C1 segment of cervical spinal cord (tissue), 14 donors: ENCODE measurements at places on chromosomes 1 and 21.

- no peak for DNase-seq
These were observed 84.7 kb downstream of the LRRC53 start for GRCh38 chr1:74427681-74428080.

GRCh38 chr1:72623299-72623708 lies 341.0 kb upstream of the NEGR1 start:
- DNase-seq = peak; percentile 71

GRCh38 chr1:175225805-175226129 lies 33.2 kb upstream of the KIAA0040 start:
- DNase-seq = no peak

GRCh38 chr1:215119056-215119455 lies 36.5 kb downstream of the KCNK2 start:
- no peak for DNase-seq

- DNase-seq = no peak
These were observed 3.0 kb downstream of the NTRK1 start for GRCh38 chr1:156863631-156864030.

GRCh38 chr1:82731216-82731615 lies 930.5 kb downstream of the ADGRL2 start:
- no peak for DNase-seq

DNA sequence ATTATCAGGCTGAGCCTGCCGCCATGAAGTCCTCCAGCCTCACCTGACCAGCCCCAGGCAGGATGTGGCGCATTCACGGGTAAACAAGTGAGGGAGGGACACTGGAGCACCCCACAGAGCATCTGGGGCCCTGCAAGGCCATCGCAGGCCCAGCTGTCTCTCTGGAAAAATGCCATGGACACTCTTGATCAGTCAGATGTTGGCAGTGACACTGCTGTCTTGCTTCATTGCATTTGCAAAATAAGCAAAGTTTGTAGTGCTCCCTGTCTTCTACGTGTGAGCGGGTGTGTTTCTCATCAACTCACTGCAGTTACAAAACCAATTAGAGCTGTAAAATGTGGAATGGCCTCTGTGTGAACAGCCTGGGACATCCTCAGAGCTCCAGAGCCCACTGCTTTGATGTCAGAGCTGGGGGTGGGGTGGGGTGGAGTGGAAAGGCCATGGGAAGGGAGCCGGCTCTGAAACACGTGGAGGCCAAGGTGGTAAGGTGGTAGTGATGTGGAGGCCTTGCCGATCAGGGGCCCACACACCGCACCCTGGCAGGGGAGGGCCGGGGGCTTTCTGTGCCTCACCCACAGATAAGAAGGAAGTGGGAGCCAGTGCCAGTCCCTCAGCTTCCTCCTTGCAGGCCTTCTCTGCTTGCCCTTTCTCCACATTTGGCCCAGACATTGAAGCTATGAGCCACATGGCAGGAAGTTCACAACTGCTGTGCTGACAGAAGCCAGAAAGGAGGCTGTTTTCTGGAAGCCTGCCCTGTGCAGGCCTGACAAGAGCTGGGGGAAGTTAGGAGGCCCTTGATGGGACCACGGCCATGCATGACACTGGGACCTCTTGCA lies 254.9 kb downstream of the RHOU start:
- peak; percentile 28 for DNase-seq

- no peak for DNase-seq
These were observed 191.5 kb downstream of the SDCCAG8 start for GRCh38 chr1:243447347-243447746.

DNA sequence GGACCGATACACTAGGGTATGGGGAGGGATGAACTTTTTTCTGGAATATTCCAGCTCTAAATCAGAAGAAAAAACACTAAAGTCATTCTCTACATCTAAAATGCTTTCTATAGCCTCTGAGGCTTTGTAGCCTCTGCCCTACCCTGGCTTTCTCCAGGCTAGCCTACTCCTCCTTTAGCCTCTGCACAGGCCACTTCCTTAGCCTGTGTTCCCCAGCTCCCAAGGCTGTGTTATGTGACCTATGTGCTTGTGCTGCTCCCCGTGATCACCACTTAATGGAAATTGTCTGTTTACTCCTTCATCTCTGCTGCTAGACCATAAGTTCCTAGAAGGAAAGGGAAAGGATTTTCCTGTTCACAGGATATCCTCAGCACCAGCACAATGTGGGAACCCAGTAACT lies 92.8 kb downstream of the SEC16B start:
- DNase-seq = no peak

DNA sequence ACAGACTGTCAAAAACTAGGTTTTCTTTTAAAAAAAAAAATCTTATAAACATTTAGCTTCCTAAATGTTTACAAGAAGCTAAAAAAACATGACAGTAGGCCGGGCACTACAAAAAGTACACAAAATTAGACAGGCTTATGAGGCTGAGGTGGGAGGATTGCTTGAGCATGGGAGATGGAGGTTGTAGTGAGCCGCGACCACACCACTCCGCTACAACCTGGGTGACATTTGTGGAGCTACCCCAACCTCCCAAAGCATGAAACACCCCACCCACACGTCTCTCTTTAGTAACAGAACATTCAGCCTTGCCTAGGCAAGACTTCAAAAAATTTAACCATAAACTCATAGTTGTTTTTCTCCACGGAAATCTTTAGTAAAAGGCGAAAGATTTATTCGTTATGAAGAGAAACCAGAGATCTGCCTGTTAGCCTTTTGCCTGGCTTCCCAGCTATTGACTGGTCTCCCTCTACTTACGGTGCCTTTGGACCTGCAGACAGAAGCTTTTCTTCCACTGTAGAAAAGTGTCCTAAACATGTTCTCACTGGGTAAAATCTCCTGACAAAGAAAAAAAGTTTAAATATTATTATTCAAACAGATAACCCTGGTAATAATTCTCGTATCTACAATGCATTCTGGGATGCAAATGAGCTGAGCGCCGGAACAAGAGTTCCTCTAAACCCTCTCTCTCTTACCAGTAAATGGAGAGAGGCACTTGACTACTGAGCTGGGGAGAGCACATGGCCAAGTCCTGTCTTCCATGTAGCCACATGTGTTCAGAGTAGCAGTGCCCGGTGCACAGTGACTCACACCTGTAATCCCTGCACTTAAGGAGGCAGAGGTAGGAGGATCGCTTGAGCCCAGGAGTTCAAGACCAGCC lies 9.2 kb downstream of the RNU5D-1 start:
- peak; percentile 16 for DNase-seq

DNA sequence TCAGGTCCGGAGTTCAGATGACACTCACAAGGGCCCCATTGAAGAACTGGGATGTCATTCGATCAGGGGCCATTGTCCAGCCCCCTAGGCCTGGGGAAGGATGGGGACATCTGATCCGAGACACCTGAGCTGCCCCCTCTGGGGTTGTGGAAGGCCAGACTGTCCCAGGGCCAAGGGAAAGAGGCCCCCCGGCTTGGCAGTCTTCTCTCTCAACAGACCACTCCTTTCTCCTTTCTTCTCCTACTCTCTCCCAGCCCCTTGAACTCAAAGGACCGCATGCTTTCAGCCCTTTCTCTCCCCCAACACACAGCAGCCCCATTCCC lies 1.1 kb downstream of the S100A1 start:
- DNase-seq = no peak

- no peak for DNase-seq
These were observed 34.3 kb upstream of the CREG1 start for GRCh38 chr1:167587872-167588271.

DNA sequence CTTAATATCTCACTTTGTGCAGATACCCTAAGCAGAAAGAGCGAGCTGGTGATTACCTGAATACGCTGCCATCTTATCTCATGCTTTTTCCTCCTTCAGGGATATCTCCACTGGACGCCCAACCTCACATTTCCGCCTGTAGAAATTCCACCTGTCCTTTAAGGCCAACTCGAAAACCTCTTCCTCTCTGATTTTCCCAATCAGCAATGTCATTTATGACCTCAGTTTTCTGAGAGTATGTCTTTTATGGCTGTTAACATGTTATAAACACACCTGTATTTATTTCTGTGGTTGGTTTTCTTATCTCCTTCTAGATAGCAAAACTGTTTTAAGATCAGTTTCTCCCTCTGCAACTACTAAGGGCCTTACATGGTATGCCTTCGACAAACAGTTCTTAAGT lies 41.1 kb downstream of the CD34 start:
- no peak for DNase-seq

DNA sequence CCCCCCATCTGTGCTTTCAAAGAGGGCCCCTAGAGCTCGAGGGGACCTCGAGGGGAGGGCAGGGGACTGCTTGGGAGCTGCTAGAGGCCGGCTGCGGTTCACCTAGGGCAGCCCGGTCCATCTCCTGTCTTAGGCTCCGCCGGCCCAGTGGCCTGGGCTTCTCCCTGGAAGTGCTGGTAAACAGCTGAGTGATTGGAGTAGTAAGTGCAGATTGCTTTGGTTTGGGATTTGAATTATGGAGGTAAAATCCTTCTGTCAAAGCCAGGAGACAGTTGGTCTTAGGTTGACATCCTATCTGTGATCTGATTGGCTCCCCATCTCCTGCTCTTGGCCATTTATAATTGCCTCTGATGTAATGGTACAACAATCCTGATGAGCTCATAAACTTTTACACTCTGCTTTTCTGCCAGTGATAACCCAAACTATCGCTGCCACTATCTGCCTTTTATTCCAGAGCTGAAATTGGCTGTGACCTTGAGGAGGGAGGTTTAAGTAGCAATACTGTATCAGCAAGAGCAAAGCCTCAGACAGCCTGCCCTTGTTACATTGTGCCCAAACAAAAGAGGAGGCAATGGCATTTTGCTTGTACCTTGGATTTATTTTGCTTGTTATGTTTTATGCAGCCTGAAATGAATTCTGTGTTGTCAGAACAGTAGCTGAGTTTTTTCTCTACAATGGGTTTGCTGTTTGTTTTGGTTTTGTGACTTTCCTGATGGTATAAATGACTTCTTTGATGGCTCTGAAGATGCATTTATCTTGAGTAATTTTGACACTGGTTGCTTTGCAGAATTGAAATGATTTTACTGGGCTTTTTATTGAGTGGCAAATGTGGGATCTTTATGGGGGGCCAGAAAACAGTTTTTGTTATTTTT lies 2.4 kb downstream of the ARID1A start:
- DNase-seq = peak; percentile 74

DNA sequence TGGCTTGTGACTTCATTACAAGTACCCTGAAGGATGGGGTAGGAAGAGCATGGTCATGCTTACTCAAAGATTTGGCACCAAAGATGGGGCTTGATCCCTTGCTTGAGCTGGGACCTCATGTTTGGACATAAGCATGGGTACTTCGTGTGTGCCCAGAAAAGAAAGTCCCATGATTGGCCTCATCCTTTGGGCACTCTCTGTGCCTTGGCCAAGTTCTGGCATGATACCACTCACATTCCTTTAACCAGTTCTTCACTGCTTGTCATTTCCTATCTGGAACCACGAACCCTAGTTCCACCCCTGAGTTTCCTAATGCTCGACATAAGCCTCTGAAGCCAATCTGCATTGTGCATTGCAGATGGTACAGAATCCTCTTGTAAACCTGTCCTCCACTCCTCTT lies 107.0 kb downstream of the NAV1 start:
- no peak for DNase-seq

DNA sequence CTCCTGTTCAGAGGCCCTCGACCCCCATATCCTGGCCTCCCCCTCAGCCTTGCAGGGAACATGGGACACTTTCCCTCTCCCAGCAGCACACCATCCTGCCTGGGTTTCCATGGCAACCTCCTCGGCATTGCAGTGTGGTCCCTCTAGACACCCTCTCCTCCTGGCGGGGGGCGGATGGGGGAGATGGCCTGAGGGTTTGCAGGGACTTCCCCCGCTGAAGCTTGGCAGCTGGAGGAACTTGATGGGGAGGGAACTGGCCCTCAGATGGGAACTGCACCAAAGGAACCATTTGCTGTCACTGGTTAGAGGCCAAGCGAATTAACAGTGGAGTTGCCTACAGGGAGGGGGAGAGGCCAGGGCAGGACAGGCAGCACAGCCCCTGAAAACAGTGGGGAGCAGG lies 28.7 kb downstream of the RIMS3 start:
- DNase-seq = no peak
